ENCODE measurements at places on chromosomes 4 and X. TPM values are rescaled to one million over a fixed set of nuclear protein-coding genes. Genes with fewer than 3 reads are reported as not detected.

DNA sequence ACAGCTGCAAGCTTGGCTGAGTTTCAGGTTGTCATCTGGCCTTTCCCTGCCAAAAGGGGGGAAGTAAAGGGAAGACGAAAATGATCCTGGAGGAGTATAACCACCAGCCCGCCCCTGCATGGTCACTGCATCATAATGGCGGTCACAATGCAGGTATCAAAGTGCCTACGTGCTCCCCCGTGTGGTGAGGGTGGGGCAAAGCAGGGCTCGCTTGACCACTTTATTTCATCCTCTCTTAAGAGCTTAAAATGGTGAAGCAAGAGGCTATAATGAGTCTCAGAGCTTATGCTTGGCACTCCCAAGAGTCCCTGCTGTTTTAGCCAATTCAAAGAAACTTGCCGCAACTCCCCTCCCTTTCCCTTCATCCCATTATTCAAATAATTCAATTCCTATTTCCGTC is 105.6 kb downstream of the APOOL start:
- no peak for DNase-seq

DNA sequence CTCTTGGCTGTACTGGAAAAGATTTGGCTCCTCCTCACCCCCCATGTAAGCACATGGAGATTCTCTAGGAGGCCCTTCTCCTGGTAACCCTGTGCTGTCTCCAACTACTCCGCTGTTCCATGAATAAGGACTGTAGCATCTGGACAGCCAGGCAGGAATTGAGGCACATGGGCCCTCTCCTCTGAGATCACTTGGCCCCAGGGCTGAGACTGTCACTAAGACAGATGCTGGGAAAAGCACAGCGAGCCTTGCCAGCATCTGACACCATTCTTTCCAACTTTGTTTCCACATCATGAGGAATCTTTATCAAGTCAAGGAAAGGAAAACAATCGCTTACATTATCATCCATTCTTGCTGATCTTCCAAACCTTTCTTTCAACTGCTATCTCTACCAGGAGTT is 222.6 kb upstream of the INTU start:
- DNase-seq = no peak

The CTSO gene
- polyA plus RNA-seq = 26.1 TPM

DNA sequence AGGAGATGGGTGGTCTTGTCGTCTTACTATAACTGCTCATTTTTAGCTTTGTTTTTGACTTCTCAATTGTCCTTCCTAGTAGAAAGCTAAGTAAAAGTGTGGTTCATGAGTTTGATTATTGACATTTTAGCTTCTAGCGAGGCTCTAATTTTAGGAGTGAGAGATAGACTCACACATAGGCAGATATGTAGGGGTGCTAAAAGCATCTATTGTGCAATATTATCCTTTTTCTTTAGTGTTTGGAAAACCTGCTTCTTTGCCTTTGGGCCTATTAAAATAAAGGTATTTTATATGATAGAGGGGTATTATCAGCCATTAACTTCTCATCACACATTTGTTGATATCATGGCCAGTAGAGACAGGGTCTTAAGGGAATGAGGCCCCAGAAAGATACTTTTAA is 195.3 kb downstream of the SPRY1 start:
- no peak for DNase-seq

DNA sequence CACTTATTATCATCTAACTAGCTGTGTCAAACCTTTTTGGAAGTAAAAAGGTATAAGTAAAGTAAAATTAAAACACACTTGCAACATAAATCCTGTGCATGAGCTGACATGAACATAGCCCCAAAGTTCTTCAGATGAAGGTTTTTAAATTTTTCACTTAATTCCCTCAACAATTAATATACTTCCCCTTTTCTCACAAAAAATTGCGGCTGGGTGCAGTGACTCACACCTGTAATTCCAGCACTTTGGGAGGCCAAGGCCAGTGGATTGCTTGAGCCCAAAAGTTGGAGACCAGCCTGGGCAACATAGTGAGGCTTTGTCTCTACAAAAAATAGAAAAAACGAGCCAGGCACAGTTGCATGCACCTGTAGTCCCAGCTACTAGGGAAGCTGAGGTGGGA is 16.8 kb downstream of the RASGEF1B start:
- DNase-seq = no peak
